Left forelimb (tissue), 1 donor: ENCODE measurements at places on chromosomes 7 and 10.

- DNase-seq = no peak
Observed at GRCh38 chr10:118330295-118331076, 11.6 kb downstream of the FAM204A start.

DNA sequence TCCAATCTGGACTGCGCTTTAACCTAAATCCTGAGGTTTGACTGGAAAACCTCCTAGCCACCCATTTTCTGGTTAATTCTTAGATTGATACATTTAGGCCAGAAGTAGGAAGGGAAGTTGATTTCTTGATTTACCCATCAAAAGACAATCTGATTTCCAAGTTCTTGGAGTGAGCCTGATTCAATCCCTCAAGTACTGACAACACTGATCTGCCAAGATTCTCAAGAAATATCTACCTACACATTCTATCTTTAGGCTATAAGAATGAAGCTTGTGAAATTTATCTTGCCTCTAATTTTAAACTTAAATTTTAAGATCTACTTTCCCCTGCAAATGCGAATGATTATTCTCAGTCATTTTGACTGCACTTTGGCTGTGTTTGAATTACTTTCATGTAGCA, 5.9 kb downstream of the TAS2R16 start:
- no peak for DNase-seq

DNA sequence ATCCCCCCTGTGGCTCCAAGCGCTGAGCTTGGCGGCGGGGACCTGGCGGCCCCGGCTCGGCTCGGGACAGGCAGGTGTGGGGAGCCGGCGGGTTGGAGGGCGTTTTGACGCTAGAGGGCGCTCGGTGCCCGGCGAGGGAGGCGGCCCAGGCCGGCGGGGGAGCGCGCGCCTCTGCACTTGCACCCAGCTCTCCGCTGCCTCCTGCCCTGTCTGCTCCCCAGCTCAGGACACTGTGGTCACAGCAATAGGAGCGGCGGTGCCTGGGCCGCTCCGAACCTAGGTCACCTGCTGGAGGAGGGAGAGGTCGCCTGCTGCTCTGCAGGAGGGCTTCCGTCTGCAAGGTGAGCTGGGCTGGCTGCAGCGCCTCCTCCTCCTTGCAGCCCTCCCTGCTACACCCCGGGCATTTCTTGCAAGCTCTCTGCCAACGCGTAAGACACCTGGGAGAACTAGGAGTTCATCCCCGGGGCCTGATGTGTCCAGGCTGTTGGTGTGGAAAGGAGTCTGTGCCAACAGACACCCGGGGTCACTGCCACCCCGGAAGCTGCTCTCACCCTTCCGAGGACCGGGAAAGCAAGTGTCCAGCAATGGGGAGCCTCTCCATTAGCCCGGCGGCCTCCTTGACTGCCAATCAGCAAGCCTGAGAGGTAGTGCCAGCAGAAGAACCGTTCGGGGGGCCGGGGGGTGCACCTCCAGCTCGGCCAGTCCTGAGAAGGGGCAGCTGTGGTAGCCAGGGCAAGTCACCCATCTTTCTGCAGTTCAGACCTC, 620.4 kb downstream of the GALNT17 start:
- DNase-seq = no peak

GRCh38 chr10:102863660-102864059, 5.6 kb upstream of the AS3MT start:
- no peak for DNase-seq

GRCh38 chr7:4274286-4274685, 407.8 kb upstream of the FOXK1 start:
- no peak for DNase-seq

DNA sequence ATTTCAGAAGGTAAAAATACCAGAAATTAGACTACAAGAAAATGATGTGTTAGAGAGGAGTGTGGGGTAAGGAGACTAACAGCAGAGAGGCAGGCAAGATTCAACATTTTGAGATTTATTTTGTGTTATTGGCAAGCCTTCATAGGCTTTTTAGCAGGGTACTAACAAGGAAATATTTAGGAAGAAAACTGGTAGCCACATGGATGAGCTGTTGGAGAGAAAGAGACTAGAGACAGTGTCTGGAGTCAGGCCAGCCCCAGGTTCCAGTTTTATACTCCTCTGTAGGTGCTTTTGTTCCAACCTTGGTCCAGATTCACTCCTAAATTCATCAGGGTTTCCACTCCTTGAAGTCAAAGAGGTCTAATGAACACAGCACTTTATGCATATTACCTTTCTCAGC, 41.1 kb downstream of the GPRIN2 start:
- no peak for DNase-seq

DNA sequence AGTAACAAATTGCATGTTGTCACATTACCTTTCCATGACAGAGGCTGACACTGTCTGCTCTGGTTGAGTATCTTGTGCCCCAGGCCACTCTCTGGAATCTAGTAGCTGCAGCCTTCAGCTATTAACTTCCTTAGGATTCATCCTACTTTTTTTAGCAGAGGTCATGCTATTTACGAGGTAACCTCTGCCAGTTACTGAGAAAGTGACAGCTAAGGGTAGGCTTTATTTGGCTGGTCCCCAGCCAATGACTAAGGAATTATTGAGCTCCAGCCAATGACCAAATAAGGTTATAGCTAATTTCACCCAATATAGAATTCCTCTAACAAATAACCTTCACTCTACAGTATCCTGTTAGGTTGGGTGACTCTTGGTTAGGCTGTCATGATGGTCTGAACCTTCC, 1361.7 kb downstream of the XPNPEP1 start:
- DNase-seq = no peak

GRCh38 chr7:83870515-83870914, 221.6 kb upstream of the SEMA3E start:
- DNase-seq = no peak

- no peak for DNase-seq
Observed at GRCh38 chr7:75920431-75921161, 5.6 kb downstream of the POR start.

- DNase-seq = no peak
Observed at GRCh38 chr7:132422502-132423111, 153.7 kb downstream of the PLXNA4 start.

DNA sequence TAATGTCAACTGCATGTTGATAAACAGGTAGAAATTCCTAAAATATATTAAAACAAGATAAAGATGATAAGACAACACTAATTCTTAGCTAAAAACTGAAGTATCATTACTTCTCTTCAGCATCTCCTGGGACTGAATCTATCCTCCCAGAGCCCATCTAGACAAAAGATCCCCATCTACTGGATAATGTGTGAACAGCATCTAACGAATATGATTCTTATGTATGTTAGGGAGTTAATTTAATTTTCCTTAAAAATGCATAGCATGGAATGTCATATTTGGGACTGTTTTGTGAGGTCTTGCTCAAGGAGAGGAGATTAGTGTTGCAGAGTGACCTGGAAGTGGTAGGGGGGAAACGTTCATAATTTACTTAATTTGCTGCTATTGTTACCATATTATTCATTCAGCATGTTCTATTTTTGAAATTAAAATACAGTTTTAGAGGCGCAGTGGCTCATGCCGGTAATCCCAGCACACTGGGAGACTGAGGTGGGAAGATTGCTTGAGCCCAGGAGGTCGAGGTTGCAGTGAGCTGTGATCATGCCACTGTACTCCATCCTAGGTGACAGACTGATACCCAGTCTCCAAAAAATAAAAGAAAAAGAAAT, 305.1 kb upstream of the CSTF2T start:
- DNase-seq = no peak

DNA sequence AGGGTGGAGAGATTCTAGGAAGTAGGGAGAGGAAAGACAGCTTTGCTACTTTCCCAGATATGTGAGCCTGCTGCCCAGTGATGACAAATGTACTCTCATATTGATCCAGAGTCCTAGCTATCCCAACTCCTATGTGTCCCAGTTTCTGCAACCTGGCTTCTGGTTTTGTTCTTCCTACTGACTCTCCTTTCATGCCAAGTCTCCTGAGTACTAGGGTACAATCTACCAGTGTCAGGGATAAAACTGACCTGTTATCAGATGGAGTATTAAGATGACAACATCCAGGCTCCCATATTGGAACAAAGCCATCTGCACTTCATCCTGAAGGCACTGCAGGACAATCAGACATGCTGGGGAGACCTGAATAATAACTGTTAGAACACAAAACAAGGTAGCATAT, 233.7 kb upstream of the PHYHIPL start:
- no peak for DNase-seq

GRCh38 chr7:42734568-42734967, 177.3 kb downstream of the C7orf25 start:
- DNase-seq = no peak

GRCh38 chr10:63013755-63014154, 119.4 kb upstream of the NRBF2 start:
- no peak for DNase-seq

- DNase-seq = no peak
Observed at GRCh38 chr7:557558-557881, 37.9 kb upstream of the PDGFA start.

- DNase-seq = no peak
Observed at GRCh38 chr7:117673367-117673766, 193.5 kb downstream of the CFTR start.

DNA sequence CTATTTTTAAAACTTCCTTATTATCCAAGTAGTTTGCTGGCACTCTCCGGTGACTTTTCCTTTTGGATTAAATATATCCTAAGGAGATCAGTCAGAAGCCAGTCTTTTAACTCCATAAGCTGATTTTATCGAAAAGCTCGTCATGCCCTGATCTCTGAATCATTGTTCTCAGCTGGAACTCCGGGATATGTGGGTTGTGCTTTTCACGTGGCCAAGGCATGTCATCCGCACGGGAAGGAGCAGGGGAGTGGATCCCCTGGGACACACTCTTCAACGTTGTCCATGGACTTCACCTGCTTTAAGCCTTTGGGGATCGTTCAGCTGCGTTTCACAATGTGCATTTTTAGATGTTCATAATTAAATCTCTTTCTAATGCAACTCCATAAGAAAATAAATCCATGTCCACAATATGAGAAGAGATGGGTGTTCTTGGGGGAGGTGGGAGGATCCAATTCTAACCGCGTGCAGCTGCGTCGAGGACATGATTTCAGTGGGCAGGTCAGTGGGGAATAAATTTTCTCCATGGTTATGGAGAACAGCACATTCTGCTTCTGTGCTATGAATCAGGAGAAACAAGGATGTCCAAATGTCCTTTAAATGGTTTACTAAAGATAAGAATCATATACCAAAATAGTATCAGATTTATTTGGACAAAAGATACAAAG, 229.5 kb upstream of the ADARB2 start:
- DNase-seq = no peak

DNA sequence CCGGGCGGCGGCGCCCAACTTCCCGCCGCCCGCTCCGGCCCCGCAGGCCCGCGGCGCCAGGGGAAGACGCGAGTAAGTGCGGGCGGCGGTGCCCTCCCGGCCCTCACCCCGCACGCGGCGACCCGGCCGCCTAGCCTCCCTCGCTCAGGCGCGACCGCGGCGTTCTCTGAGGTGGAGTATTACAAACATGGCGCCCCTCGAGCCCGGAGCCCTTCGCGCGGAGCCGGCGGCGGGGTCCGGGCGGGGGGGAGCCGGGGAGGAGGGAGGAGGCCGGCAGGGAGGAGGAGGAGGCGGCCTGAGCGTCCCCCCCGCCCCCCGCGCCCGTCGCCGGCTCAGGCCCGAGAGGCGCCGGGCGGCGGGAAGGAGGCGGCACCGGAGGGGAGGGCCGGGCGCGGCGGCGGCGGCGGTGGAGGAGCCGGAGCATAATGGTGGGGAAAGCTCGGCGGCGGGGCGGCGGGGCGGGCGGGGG, at the start of gene ZMYND11:
ZMYND11 (plus strand) TSS at position 324 of the 469 bp plus-strand sequence. CDS start 44,558 bp downstream, outside the sequence.
- DNase-seq = peak; percentile 86

GRCh38 chr7:152354061-152354460, 81.7 kb downstream of the KMT2C start:
- DNase-seq = no peak

DNA sequence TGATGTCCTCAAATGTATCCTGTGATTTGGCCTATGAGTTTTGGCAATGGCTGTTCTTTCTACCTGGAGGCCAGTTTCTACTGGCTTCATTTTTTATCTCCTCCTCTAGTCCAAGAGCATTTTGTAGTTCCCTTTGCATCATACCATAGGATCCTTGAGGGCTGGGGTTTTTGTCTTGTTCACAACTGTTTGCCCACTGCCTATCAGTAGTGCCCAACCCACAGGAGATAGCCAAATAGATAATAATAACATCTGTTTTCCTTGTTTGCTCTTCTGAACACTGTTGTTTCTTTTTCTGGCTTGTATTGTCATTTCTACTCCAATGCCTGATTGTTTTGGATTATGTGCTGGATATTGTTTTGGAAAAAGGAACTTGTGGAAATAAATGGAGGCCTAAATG, 3.4 kb downstream of the CDK1 start:
- DNase-seq = no peak

GRCh38 chr7:96636342-96636860, 73.2 kb downstream of the SEM1 start:
- DNase-seq = no peak

DNA sequence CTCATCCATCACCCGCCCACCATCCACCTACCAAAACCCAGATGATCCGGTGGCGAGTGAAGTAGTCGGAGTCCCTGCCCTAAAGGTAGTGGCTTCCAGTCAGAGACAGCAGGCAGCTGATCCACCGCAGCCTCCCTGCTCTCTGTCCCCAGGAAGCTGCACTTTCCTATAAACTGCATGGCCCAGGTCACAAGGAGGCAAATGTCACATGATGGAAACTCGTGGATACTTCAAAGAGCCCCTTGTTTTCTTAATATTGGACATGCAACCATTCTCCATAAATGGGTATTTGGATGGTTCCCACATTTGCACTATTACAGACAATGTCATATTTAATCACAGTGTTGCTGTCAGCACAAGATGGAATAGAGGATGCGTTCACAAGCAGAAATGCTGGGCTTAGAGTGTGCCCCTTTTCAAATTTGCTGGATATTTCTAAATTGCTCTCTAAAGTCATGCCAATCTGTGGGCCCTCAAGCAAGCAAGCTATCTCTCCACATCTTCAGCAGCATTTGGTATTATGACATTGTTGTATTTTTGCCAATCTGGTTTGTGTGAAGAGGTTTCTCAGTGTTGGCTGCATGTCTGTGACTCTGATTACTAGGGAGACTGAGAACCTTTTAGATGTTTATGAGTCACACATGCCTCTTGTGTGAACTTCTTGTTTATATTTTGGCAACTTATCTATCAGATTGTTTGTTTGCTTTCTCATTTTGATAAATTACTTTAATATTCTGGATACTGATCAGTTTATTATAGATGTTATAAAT, 822.0 kb downstream of the TNS3 start:
- no peak for DNase-seq

GRCh38 chr7:114084002-114084471, 165.2 kb upstream of the PPP1R3A start:
- no peak for DNase-seq

GRCh38 chr7:45389073-45389872, 184.9 kb upstream of the ADCY1 start:
- no peak for DNase-seq
